GM12892 (cell line): ENCODE measurements at places on chromosomes 5 and 9.

- DNase-seq: peak; percentile 48
These were observed 3.4 kb downstream of the PCDHGC5 start for GRCh38 chr5:141492168-141492885.

GRCh38 chr5:39342460-39342859 lies 21.8 kb downstream of the C9 start:
- DNase-seq: no peak

DNA sequence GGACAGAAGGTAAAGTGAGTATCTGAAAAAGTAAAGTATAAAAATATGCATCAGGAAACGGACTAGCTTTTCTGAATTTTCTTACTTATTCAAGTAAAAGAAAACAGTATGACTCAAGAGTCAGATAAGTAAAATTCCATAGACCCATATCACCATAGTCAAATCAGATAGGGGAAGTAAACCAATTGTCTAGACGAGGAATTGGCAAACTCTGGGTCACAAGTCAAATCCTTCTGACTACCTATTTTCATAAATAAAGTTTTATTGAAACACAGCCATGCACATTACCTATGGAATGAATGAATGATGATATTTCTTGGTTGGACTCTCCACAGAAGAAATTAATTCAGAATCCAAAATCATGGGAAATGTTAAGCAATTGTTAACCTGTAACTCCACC lies 59.1 kb upstream of the TMC1 start:
- no peak for DNase-seq

- DNase-seq: no peak
These were observed 94.0 kb downstream of the MLLT3 start for GRCh38 chr9:20528253-20528652.

GRCh38 chr5:142484821-142485387 lies 160.1 kb upstream of the SPRY4 start:
- no peak for DNase-seq

DNA sequence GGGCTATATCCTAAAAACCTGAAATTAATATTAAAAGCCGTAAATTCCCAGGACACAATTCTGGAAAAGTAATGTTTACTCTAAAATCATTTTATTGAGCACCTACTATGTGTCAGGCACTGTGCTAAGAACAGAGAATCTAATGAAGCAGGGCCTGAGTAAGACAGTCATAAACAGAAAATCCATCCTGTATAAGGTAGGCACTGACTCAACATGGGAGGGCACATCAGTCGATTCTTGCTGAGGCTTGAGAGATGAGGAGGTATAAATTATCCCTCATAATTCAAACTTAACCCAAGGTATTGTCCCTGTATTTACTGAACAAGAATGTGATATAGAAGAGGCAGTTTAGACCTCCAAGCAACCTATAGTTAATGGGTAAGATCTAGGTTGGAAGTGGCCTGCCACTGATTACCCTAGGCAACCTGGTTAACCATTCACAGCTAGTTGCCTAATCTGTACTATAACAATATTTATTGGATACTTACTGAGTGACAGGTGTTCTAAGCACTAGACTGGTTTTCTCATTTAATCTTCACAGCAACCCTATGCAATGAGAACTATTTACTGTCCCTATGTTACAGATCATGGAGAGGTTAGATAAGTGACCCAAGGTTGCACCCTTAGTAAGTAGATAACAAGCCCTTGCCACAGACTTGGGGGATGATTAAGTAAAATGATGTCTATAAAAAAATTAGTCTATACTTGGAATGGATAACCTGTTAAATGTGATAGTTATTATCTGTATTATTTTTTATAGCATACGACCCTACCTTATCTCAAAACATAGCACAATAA lies 317.7 kb downstream of the PDE4D start:
- no peak for DNase-seq

- no peak for DNase-seq
These were observed 13.6 kb upstream of the MAPK9 start for GRCh38 chr5:180305481-180305880.

DNA sequence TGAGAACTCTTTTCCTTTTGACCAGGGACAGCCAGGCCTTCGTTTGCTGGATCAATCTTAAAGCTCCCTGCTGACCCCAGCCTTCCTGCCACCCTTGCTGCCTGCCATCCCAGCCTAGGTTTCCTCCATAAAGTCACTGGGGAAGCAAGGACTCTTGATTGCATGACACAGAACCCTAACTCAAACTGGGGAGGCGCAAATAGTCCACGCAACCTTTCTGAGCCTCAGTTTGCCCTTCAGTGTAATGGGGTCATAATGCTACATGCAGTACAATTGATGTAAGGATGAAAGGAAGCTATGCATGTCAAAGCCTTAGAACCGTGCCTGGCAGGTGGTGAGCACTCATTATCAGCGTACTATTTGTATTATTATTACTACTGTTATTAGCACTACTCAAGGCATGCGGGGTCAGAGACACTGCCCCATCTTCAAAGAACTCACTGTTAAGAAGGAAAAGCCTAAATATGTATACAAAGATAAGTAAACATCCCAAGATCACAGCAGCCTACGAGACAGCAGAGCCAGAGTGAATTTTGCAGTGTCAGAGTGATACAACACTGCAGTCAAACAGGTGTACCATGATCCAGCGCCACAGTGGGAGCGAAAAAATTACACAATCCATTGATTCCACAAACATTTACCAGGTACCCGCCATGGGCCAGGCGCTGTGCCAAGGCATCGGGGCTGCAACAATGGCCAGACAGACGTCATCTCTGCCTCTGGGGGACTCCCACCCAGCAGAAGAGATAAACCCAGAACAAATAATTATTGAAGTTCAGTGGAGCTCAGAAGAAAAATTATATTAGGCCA lies 16.9 kb upstream of the CPLX2 start:
- no peak for DNase-seq

DNA sequence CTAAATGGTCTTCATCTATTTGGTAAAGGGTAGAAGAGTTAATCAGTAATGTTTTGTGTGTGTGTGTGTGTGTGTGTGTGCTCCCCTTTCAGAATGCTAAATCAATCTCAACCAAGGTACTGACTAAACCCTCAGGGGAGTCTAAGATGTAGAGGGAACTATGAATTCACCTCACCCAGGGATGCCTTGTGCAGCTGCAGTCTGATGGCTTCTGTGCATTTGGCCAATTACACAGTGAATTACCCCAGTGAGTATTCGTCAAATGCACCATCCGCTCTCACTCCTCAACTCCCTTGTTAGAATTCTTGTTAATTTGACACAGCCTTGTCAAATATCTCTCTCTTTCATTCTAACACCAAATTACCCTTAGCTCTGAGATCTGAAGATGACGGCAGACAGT lies 234.6 kb downstream of the GABRB2 start:
- no peak for DNase-seq

DNA sequence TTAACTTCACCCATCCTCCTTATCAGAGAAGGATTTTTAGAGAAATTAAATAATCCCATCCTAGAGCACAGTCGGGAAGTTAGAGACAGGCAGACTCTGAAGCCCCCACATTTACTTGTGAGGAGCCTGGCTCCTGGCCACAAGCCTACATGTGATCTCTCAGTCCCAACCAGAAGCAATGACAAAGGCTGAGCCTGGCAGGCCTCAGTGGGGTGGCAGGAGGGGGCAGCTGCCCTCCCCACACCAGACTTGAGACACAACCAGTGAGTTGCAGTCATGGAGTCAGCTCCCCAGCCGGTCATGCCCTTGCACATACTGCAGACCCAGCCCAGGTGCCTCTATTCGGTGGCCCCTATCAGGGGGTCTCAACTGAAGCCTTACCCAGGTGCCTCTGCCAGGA lies 11.0 kb downstream of the NAIF1 start:
- no peak for DNase-seq

GRCh38 chr5:96946381-96946780 lies 10.5 kb downstream of the LNPEP start:
- DNase-seq: no peak

DNA sequence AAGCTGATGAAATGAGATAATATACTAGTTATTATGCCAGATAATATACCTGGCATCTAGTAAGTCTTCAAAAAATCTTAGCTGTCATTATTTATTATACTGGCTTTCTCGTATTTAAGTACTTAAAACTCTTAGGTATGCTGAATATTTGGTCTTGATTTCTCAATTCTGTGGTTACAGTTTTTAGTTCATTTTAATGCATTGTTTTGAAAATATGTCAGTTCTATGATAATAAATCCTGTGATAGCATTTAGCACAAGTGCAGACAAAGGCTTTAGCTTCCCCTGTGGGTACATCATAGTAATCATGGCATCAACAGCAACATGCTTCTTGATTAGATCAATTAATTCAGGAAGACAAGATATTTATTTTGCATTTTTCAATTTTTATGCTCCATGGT lies 133.0 kb downstream of the SMC2 start:
- no peak for DNase-seq

DNA sequence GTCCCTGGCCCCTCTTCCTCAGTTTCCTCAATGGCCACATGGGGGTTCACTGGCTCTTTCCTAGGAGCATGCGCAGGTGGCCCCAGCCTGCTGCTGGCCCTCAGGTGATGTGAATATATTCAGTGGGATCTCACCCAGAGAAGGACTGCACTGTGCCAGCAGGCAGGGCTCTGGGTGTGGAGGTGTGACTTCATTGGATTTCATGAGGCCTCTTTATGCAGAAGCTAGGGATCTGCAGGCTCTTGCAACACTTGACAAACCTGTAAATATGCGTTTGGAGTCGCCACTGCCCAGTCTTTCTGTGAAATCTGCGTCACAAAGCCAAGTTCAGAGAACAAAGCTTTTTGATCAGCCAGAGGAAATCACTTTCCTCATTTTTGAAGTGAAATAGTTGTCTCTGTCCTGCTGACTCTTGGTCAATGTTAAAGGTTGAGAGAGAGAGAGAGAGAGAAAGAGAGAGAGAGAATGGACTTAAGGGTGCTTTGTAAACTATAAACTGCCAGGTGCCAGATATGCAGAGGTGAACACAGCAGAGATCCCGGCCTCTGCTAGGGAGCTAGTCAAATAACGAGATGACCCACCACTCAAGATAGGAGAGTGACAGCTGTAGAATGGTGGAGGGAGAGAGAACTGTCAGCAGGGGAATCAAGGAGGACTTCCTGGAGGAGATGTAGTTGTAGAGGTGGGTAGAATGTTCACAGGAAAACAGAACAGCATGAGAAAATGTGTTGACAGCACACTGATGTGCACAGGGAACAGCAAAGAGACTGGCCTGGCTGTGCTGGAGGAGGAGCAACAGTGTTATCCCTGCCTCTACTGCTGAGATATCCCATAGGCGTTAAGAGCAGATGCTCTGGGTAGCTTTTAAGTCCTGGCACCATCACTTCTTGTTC lies 167.0 kb upstream of the ZNF618 start:
- no peak for DNase-seq

DNA sequence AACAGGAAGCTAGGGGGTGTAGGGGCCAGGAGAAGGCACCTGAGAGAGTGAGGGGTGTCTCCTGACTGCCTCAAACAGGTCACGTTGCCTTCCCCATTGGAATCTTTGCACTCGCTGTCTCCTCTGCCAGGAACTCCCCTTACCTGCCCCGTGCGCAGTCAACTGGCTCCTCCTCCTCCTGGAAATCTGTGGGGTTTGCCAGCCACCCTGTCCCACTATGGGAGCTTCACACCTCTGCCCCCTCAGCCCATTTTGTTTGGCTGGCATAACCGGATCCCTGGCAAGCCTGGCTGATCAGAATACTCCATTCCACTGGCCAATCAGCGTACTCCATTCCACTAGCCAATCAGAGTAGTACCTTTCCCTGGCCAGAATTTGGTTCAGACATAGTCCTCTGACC lies 10.4 kb upstream of the SLC34A1 start:
- no peak for DNase-seq

GRCh38 chr5:88634014-88634413 lies 249.0 kb downstream of the MEF2C start:
- DNase-seq: no peak

DNA sequence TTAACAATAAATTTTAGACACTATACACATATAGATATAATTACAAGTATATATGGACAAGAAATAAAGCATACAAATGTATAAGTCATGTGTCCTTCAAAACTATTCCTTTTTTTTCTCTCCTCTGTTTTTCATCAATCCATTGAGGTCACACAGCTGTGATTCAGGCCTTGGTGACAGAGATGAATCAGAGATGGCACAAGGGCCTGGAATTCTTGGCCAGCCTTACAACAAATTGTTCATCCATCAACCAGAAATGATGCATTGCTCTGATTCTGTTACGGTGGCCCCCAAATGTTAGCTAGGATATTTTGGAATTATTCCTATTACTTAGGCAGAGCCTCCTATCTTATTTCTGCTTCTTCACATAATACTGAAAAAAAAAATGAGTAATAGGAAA lies 108.7 kb upstream of the MPDZ start:
- no peak for DNase-seq

DNA sequence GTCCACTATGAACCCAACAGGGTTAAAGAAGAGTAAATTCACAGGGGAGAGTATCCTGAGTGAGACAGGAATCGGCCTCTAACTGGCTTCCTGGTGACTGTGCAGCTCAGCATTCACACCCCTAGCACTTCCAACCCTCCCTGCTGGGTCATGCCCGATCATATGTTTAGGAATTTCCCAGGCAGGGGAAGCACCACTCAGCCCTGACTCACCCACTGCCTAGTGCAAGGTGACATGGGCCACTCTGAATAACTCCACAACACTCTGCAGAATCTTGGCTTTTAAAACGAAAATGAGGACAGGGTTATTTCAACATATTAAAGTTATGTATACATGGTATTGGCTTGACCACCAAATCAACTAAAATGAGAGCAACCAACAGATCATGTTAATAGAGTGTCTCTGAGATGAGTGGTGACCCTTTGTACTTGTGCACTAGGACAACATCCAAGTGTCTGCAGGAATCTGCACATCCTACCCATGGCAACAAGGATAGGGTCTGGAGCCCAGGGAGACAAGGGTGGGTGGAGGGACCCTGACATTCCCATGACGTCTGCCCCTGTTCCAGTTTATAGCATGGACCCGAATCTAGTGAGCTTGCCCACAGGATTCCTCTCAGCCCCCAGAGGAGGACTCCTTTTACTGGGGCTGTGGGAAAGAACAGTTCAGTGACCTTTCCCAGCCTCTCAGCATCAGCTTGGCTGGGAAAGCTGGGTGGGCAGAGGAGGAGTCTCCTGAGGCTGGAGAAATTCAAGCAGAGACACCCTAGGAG lies 485.8 kb downstream of the SEMA5A start:
- no peak for DNase-seq

GRCh38 chr9:17862629-17863028 lies 283.8 kb downstream of the SH3GL2 start:
- DNase-seq: no peak

DNA sequence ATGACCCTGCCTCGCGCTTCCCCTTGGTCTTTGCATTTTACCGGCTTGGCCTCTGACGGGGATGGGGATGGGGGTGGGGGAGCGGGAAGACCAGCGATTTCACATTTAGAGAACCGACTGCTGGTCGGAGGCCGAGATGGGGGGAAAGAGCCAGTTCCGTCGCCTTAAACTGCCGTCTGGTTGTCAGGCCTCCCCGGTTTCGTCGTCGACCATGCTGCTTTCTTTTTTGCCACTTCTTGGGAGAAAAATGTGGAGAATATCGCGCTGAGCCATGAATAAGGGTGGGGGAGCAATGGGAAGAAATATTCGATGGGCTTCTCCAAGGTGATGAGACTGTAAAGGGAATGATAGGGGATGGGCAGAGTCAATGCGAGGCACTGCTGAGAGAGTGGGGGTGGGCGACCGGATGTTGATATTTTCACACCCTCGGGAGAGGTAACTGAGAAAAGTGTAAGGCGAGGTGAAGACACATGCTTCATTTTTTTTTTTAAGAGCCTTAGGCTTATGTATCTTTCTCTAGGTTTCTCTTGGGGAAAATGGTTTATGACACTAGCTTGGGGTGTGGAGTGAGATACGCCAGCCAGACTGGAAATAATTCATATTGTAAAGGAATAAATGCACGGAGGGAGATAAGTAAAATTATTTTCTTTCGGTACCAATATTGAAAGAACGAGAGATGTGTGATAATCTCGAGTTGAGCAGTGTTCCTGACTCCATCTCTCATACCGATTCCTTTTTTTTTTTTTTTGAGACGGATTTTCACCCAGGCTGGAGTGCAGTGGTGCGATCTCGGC lies 1.1 kb downstream of the KIF2A start:
- DNase-seq: peak; percentile 20
